CD4-positive, alpha-beta T cell treated with Interleukin-15 for 1 hour (primary cell): ENCODE measurements at places on chromosomes 1 and 21.

- no peak for DNase-seq
These were observed 526.4 kb downstream of the LRRIQ3 start for GRCh38 chr1:73671530-73671929.

DNA sequence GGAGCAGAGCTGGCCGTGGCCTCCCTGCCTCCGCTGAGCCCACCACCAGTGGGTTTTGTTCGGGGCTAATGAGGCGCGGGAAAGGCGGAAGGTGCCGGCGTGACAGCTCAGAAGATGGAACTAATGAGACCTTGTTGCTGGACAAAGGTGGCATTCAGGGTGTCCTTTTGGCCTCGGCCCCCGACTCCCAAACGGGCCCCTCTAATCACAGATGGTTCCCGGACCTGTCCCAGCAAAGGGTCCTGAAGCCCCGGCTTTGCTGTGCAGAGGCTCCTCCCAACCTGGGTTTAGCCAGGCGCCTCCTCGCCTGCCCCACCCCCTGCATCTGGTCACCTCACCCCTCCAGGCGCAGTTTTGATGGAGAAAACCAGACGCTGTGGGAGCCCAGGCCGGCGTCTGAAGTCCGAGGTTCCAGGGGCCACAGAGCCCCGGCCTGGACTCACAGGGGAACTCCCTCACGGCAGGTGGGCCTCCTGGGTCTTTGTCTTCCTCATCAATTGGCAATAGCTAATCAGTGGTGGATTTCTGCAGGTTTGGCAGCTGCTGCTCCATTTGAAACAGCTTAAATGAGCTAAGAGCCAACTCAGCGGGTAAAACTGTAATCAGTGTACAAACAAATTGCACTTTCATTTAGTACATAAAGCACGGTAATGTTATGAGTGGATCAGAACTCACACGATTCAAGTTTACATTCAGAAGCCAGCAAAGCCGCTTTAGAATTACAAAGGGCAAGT lies 44.3 kb upstream of the ADARB1 start:
- DNase-seq = no peak

DNA sequence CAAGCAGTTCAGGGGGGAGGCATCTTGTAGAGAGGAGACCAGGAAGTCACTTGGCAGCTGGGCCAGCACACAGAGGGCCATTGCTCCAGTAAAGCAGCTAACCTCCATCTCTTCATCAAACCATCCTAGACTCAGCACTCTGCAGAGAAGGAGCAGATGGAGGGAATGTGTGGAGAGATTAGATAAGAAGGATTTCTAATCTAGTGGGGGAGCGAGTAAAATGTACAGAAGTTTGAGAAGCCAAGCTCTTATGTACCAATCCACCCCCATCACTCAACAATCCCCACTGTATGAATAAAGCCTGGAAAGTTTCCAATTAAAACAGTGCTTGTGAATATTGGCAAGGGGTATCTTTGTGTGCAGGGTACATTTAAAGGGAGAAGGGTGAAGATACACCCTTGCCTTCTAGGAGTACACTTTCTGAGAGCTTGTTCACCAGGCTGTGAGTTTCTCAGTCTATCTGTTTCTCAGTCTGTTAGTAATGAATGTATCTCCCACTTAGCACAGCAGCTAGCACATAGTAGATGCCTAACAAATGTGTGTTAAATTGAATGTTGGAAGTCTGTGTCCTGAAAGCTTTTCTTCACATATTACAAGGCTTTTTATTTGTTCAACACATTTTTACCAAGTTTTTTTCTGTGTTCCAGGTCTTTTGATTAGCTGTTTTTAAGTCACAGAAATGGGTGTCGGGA lies 142.7 kb upstream of the UBE2U start:
- DNase-seq = no peak

DNA sequence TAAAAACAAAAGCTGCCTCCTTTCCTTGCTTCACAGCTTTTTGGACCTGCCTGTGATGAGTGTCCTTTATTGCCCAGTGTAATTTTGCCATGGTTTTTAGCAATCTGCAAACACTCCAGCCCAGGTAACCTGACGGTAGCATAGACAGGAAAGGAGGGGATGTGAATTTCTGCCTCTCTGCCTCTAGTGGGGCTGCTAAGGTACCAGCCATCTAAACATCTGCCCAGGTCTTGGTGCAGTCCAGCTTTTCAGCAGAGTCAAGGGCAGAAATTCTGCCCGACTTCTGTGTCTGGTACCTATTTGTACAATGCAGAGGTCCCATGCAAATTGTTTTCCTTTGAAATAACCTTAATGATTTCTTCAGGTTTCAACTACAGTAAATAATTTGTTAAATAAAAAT lies 371.4 kb downstream of the KIF26B start:
- no peak for DNase-seq

- DNase-seq = no peak
These were observed 59.5 kb downstream of the UROD start for GRCh38 chr1:45071567-45071966.
